NCI-H187 (cell line): ENCODE measurements at places on chromosomes 2 and 18.

DNA sequence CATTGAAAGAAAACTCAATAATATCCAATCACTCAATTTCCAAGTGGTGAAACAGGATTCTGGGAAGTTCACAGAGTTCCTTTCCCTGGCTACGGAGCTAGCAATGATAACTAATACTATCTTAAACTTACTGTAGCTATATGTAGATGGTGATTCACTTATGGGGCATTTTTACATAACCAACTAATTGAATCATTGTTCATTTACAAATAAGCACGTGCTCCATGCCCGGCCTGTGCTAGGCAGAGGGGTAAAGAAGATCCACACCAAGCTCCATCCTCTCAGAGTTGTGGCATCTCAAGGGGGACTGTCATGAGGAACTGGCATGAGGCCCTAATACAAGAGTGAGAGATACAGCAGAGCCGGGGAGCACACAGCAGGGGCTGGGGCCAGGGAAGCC is 176.3 kb downstream of the ANKRD30B start:
- no peak for DNase-seq

DNA sequence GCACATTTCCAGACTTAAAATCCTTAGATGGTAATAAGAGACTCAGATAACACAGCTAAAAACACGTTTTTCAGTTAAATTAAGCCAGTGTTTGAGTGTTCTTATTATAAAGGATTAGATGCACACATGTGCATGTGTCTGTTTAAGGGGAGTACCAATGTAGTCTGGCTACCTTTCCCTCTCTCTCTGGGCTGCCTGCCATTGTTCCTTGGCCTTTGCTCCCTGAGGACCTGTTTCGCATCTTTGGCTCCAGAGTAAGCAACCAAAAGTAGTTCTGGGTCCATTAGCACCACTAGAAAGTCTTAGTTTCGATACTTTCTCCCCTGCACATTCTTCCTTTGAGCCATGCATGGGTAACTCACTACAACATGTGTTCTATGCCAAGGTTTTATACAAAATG is 228.3 kb downstream of the TPGS2 start:
- no peak for DNase-seq

- DNase-seq, result no peak
Measured at GRCh38 chr2:196954001-196954400, 27.5 kb upstream of the PGAP1 start.

- no peak for DNase-seq
Measured at GRCh38 chr2:97849881-97850528, 136.6 kb downstream of the ZAP70 start.

GRCh38 chr2:45396671-45397070 is 214.4 kb downstream of the SRBD1 start:
- no peak for DNase-seq

- DNase-seq, result no peak
Measured at GRCh38 chr18:1993866-1994265, 577.4 kb downstream of the METTL4 start.

- DNase-seq, result no peak
Measured at GRCh38 chr18:46264255-46264654, 160.1 kb downstream of the HAUS1 start.

- no peak for DNase-seq
Measured at GRCh38 chr18:6495536-6495935, 80.8 kb upstream of the L3MBTL4 start.

DNA sequence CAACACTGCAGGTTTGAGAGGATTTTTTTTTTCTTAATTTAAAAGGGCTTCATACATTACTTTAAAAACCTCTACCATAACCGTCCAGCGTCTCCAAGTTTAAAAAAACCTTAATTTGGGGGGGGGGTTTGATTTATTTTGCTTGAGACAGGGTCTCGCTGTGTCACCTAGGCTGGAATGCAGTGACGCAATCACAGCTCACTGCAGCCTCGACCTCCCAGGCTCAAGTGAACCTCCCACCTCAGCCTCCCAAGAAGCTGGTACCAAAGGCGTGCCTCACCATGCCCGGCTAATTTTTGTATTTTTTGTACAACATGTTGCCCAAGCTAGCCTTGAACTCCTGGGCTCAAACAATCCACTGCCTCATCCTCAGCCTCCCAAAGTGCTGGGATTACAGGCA is 36.9 kb downstream of the ADAM17 start:
- no peak for DNase-seq

DNA sequence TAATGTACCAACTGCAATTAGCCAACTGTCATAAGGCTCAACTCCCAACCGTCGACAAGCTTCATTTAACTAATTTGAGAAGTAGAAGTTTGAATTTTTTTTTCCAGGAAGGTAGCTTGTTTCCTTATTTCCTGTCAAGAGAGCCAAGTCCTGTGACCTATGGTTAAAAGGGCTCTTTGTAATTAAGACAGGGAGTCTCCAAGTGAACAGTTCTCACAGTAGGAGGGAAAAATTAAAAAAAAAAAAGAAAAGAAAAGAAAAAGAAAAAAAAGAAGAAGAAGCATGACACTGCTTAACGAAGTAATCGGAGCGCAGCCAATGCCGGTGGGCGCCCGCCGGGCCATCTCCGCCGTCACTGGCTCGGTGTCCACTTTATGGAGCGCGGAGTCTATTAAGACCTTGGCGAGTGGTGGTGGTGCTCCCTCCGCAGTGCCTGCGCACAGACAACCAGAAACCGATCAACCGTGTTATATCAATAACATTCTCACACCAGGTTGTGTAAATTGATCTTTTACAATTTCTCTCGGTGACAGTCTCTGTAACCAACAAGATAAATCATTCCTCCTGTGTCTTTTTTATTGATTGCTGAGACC is 197.2 kb upstream of the POU3F3 start:
- DNase-seq, result no peak

DNA sequence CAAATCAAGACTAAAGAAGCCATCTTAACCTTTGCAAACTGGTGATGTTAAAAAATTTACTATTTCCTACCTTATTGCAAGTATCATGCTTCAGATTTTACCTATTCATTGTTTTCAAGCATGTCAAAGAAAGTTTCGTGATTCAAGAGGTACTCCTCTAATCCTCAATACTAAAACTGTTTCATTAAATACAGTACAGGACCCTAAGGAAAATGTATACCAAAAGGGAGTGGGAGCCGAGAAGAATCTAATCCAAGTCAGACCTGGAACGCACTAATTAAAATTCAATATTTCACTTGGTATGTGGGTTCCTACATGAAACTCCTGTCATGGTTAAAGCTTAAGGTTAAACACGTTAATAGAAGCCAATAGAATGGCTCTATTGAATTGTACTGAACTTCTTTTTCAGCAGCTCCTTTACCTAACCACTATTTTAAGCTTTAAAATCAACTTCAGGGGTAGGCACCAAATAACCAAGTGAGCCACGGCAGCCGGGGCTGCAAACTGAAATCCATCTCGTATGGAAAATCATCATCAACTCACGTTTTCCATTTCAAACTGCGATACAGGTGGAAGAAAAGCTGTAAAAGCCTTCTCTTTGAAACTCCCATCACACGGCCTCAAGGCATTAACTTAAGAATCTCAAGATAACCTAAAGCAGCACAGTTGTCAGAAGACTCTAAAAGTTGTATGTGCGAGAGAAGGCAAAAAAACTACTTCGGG is 188.8 kb downstream of the ZEB2 start:
- no peak for DNase-seq

- no peak for DNase-seq
Measured at GRCh38 chr18:55763805-55764204, 175.8 kb upstream of the TCF4 start.

DNA sequence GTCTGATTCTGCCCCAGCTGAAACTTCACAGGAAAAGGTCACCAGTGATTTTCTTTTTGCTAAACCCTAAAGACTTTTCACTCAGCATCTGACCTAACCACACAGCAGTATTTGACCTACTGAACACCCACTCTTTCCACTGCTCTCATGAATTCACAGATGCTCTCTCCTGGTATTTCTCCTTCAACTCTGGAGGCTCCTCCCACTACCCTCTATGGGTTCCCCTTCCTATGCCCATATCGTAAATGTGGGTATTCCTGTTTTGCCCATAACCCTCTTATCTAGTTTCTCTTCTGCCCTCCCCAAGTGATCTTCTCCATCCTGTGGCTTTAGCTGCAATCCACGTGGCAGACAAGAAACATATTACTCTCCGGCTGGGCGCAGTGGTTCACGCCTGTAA is 7.6 kb downstream of the PLEKHM3 start:
- DNase-seq, result no peak

- no peak for DNase-seq
Measured at GRCh38 chr2:48006094-48006493, 99.8 kb upstream of the FBXO11 start.

- DNase-seq, result no peak
Measured at GRCh38 chr2:167607211-167607610, 640.2 kb downstream of the STK39 start.

GRCh38 chr2:31415421-31415820 is 879 bp upstream of the XDH start:
- DNase-seq, result no peak

GRCh38 chr18:28181616-28182015 is 4.7 kb upstream of the CDH2 start:
- DNase-seq, result no peak

- no peak for DNase-seq
Measured at GRCh38 chr2:16021611-16022363, 81.4 kb downstream of the MYCN start.

DNA sequence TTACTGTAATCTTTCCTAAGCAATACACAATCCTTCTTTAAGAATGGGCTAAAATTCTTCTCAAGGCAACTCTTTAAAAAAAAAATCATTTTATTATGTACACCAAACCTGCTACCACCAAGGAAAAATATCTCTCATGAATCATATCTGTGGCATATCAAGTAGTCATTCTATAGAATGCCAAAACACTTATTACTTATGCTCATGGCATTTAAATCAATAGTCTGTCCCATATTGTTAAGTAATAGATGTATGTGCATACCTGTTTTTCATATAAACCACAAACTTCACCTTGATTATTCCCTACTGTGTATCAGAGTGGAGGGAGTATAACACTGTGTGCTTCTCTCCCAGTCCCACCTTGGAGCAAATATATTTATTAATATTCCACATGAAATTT is 95.8 kb upstream of the SETBP1 start:
- DNase-seq, result no peak

- no peak for DNase-seq
Measured at GRCh38 chr2:237156857-237157779, 71.4 kb downstream of the COPS8 start.

- DNase-seq, result no peak
Measured at GRCh38 chr18:63284827-63285733, 34.5 kb downstream of the BCL2 start.

GRCh38 chr2:130864830-130865800 is 28.4 kb downstream of the ARHGEF4 start:
- DNase-seq, result peak; percentile 4

GRCh38 chr2:73111073-73112025 is 1.4 kb downstream of the RAB11FIP5 start:
- DNase-seq, result no peak

- no peak for DNase-seq
Measured at GRCh38 chr2:80061881-80062280, 242.7 kb downstream of the LRRTM1 start.

- no peak for DNase-seq
Measured at GRCh38 chr2:159206736-159207380, 79.6 kb downstream of the WDSUB1 start.

- DNase-seq, result no peak
Measured at GRCh38 chr2:9288233-9288632, 81.6 kb downstream of the ASAP2 start.

- DNase-seq, result no peak
Measured at GRCh38 chr2:200340508-200341224, 34.2 kb downstream of the SPATS2L start.

- DNase-seq, result no peak
Measured at GRCh38 chr18:58222432-58223125, 178.6 kb downstream of the NEDD4L start.

- no peak for DNase-seq
Measured at GRCh38 chr2:217219164-217219520, 359.3 kb upstream of the TNP1 start.

GRCh38 chr2:134790487-134790886 is 47.9 kb upstream of the ACMSD start:
- no peak for DNase-seq

DNA sequence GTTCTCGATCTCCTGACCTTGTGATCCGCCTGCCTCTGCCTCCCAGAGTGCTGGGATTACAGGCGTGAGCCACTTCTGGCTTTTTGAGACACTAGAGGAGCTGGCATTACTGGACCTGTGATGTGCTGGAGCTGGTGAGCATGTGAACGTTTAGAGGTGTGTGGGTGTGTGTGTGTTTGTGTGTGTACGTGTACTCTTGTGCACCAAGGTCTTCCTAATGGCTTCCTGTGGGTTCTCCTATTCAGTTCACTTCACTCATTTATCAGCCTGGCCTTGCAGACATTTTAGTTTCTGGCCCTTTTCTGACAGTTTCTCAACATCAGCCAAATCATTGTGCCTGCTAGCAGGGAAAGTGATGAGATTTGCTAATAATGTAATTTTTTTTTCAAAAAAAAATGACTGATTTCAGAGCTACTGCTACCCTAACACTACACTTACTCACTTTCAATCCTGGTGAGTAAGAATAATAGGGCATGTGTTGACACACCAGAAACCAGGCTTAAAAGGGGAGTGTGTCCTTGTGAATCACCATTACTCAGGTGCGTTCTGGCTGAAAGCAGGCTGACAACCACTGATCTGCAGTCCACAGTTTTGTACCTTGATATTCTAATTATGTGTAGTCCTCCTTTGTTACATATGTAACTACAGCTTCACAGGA is 41.0 kb upstream of the ACTR3 start:
- DNase-seq, result no peak

DNA sequence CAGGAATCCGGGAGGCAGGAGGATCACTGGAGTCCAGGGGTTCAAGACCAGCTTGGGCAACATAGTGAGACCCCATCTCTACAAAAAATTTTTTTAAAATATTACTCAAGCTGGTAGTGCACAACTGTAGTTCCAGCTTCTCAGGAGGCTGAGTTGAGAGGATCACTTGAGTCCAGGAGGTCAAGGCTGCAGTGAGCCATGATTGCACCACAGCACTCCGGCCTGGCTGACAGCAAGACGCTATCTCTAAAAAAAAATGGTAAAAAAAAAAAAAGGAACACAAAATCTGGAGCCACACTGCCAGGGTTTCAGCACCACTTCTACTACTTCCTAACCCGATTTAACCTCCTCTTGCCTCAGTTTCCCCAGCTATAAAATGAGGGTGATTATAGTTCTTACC is 57.0 kb downstream of the STEAP3 start:
- DNase-seq, result no peak

DNA sequence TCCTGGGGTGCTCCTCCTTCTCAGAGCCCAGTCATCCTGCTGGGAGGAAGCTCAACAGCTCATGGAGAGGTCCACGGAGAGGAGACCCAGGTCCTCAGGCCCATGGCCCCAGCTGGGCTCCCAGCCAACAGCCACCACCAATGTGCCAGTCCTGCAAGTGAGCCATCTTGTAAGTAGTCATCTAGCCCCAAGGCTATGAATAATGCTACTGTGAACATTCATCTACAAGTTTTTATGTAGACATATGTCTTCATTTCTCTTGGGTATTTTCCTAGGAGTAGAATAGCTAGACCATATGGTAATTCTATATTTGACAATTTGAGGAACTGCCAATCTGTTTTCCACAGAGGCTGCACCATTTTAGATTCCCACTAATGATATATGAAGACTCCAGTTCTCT is 166.1 kb downstream of the MTCL1 start:
- DNase-seq, result no peak

- no peak for DNase-seq
Measured at GRCh38 chr2:175037941-175038340, 32.8 kb upstream of the CHN1 start.

GRCh38 chr18:45054636-45055035 is 373.9 kb downstream of the SETBP1 start:
- DNase-seq, result no peak
